T-helper 17 cell (primary cell): ENCODE measurements at places on chromosomes 16 and 17.

DNA sequence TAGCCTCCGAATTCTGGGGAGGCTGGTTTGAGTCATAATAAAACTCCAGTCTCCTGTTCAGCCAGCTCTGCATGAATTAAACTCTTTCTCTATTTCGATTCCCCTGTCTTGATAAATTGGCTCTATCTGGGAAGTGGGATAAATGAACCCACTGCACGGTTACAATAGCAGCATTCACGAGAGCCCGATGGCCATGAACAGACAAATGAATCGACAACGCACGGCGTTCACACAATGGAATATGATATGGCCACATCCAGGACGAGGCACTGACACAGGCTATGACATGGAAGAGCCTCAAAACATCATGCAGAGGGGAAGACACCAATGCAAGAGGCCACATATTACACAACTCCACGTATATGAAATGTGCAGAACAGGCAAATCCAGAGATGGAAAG is 5.6 kb upstream of the CARD14 start:
- no peak for DNase-seq

DNA sequence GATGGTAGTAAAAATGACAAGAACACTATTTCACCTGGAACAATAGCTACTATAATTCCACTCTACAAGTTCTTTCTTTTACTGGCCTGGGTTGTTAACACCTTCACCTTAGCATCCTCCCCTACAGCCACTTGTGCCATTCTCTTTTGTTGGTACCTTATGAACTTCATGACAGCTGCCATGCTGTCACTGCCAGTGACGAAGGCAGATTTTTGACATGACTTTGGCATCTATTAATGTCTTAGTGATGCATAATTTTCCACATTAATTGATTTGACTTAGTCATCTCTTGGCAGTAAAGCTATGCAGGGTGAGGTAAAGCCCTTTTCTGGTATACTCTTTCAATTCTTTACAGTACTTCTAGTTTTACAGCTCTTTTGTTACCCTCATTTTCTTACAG is 207.9 kb downstream of the TANC2 start:
- DNase-seq: no peak

- no peak for DNase-seq
Observed at GRCh38 chr16:929227-930073, 41.3 kb downstream of the LMF1 start.

DNA sequence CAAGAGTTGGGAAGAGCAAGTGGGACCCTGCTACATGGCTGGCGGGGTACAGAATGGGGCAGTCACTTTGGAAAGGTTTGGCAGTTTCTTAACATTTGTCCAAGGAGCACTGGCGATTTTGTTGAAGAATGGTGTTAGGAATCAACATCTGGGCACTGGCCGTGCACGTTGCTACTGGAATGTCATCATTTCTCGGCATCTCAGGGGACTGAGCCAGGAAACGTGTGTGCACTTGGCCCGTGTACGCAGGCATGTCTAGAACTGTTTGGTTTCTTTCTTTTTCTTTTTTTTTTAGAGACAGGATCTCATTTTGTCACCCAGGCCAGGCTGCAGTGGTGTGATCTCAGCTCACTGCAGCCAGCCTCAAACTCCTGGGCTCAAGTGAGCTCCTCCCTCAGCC is 17.3 kb upstream of the FOXK2 start:
- no peak for DNase-seq

DNA sequence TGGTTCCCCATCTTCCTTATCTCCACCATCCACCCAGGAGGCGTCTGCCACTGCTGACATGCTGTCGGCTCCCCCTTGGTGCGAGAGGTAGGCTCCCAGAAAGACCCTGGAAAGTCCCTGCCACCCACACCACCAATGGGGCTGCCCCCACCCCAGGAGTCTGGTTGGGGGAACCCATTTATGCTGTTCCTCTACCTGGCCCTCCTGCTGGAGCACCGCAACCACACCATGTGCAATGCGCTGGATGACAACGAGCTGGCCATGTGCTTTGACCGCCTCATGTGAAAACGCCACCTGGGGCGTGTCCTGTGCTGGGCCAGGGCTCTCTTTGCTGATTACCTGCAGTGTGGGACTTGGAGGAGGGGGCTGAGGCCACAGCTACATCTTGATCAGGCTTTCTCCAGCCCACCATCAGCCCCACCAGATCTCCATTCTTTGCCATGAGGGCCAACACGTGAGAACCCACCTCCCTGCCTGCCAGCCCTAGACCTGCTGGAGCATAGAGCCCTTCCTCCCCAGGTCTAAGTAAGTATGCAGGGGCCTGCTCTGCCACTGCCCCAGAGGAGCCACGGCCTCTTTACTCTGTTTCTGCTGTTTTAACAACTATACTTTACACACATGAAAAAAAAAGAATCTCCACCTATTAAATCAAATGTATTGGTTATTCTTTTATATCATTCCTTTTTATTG is 7.9 kb upstream of the ALDH3A1 start:
- DNase-seq: no peak

DNA sequence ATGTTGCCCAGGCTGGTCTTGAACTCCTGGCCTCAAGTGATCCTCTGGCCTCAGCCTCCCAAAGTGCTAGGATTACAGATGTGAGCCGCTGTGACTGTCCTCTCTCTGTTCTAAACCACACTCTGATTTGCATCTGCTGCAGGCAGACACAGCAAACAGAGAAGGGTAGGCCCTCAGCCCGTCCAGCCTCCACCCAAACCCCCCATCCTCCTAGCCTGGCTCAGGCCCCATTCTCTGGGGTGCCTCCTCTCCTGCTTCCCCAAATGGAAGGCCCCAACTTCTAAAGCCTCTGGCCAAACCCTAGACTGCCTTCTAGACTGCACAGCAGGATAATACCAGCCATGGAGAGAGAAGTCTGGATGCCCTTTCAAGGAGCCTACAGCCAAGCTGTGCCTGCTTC is 4.1 kb upstream of the GFAP start:
- no peak for DNase-seq

DNA sequence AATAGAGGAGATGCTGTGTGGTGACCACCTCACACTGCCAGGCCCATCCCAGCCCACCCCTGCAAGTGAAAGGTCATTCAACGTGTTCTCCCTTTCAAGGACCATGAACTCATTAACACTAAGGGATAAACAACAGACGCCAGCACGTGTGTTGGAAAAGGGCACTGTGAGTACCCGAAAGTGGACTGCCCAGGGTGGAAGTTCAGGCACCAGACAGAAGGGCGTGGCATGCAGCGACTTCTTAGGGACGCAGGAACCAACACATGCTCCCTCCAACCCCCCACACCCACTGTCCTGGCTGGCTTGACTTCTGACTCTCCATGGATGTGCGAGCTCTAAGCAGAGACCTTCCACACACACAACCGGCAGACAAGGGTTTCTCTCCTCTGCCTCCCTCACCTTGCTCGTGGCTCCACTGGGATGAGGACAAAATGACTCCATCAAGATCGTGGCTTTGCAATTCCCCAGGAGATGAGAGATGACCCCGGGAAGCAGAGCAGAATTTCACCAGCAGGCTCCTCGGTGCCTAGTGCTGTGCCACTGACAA is 11.0 kb downstream of the UBALD1 start:
- DNase-seq: no peak

DNA sequence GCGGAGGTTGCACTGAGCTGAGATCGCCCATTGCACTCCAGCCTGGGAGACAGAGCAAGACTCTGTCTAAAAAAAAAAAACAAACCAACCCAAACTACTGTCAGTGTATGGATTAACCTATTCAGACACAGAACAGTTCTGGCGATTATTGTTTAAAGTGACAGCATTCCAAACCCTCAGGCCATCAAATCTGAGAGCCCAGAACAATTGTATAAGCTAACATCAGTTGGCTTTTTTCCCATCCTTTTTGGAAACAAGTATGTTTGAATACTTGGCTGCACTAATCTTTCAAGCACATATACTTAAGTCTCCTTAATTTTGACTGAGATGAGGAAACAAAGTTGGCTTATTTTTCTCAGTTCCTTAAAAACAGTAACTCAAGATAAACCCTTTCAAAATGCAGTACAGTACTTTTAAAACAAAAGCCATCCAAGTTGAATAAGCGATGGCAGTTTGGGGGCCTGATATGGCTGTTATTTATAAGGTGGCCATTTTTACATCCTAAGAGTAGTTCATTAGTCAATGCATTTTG is 1.4 kb downstream of the ZSWIM7 start:
- DNase-seq: no peak

GRCh38 chr17:3889325-3890012 is 3.4 kb downstream of the CAMKK1 start:
- DNase-seq: no peak

GRCh38 chr16:84844049-84844350 is 24.2 kb downstream of the CRISPLD2 start:
- no peak for DNase-seq

DNA sequence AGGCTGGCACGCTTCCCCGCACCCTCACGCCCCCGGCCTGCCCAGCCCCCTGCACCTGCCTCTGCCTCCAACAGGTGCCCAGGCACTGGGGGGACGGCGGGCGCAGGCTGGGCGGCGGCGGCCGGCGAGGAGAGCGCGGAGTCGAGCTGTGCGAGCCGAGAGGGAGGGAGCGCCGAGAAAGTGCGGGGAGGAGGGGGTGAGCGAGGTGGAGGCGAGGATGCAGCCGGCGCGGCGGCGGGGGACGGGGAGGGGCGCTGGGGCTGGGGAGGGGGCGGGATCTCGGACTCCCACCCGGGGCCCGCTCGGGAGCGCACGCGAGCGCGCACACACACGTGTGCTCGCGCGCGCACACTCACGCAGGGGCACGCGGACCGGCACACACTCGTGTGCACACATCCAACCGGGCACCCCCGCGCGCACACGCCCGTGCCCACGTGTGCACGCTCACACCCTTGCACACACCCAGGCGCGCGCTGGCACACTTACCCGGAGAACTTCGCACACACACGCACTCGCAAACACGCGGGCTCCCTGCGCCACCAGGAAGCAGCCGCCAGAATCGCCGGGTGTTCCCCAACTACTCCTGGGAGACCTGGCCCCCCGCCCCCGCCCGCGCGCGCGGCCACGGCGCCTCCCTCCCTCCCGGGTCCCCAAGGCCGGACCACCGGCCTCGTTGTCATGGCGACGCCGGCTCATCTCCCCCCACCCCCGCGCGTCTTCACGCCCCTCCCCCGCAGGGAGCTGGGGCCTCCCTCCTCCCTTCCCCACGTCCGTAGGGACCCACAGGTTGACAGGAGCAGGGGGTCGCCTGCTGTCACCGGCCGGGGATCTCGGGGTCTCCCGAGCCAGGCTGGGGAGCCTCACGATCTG is at the start of gene DOC2A:
DOC2A (minus strand) TSS at position 184 of the 870 bp plus-strand sequence. CDS start 805 bp downstream, outside the sequence.
- DNase-seq: no peak
